ENCODE measurements at places on chromosomes 2 and 18.
A peak's percentile ranks its signal among the peaks of the same experiment; 100 is the strongest.

DNA sequence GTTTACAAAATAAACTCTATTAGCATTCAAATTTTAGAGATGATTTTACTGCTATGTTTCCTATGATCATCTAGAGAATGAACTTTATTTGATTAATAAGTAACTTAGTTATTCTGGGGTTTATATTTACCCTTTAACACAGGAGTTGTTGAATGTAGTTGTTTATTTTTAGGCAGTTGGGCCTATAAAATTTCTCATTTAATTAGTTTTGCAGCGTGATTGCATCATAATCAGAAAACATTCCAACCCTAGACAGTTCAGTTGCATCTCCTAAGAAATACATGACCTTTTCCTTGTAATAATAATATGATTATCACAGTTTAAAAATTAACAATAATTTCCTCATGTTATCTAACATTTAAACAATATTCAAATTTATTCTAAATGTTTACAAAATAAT lies 224.7 kb upstream of the CDH7 start:
- no peak for DNase-seq

DNA sequence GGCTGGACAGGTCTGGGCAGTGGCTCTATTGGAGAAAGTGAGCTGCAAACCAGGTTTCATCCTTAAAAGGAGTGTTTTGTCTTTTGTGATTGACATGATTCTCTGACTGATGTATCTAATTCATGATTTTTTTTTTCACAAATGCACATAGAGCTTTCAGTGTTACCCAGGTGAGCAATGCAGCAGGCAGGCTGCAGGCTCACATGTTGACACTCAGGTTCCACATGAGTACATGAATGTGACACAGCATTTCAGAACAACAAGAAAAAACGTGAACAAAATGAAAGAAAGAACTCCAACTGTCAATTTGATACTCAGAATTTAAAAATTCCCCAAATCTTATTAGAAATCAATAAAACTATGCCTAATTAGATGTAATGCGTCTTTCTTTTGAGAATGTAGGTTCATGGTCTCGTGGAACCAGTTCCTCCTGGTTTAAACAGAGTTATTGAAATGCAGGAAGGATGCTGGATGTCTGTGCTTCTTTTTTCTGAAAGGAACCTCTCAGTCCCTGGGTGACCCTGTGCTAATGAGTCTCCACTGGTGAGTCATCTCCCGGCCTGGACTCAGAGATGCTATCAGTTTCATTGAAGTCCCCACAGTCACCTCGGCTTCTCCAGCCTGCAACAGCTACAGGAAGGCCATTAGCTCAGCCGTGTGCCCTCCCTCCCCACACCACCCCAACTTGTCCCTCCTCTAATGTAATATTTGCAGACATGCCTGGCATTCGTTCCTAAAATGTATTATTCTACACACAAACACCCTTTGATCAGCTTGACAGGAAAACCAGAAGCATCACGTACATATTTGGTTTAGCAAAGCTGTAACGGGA lies 430.4 kb downstream of the LPIN1 start:
- no peak for DNase-seq

DNA sequence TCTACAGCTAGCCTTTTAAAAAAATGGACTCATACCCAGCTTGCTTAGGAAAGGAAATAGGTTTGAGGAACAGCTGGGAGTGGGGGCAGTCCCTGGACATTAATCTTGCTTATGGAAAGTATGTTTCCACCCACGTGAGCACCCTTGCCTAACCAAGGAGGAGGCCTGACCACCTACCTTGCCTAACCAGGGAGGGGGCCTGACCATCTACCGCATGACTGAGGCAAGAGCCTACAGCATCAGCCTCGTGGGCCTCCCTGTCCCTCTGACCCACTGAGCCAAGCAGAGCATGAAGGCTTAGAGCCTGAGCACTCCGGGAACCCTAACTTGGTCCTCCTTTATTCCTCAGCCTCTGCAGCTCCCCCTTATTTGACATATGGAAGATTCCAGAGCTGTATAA lies 20.2 kb downstream of the PRKAG3 start:
- DNase-seq: no peak

DNA sequence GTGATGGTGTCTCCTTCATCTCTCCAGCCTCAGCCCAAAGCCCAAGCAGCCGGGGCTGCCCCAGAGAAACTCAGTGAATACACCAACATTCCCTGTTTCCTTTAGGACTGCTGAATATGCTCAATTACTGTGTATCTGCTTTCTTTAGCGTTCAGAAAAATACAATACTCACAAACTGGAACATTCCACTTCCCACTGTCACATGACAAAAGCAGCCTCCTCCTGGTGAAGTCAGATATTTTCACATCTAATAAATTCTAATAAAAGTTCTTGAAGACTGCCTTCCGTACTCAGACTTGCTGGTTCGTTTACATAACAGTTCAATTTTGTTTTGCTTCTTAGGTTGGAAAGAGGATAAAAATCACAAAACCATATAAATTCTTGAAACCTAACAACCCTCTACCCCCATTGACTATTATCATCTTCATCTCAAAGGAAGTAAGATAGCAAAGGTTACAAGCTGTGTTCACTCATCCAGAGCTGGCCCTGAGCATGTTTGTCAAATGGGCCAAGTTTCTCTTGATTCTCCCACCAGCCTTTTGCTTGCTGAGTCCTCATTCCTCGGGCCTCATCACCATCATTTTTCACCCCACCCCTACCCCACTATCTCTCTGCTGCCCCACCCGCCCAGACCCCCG lies 190.8 kb upstream of the HNRNPA3 start:
- no peak for DNase-seq

DNA sequence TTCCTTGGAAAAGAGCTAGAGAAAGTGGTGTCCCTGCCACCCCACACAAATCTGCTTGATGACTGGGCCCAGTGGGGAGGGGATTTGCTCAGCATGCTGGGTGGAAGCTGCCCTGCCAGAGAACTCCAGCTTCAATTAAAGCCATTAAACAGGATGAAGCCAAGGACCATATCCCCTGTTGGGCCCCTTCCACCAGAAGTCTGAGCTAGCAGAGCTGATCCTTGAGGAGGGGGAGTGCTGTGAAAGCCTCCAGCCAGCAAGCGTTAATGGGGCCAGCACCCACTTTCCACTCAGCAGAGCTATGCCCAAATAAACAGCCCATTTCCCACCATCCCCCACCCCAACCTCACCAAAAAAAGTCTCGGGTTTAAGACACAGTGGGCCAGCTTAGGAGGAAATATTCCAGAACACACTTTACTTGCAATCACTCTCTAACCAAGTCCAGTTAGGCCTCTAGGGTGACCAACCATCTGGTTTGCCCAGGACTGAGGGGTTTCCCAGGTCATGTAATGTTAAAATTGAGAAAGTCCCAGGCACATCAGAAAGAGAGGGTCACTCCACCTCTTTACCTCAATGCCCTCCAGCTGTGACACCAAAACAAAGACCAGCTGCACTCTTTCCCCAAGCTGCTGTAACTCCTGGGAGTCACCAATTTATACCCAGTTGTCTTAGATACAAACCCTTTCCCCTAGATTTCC lies 132.3 kb downstream of the FOXI3 start:
- no peak for DNase-seq

- no peak for DNase-seq
Observed at GRCh38 chr2:216670266-216671080, 24.9 kb downstream of the IGFBP5 start.

DNA sequence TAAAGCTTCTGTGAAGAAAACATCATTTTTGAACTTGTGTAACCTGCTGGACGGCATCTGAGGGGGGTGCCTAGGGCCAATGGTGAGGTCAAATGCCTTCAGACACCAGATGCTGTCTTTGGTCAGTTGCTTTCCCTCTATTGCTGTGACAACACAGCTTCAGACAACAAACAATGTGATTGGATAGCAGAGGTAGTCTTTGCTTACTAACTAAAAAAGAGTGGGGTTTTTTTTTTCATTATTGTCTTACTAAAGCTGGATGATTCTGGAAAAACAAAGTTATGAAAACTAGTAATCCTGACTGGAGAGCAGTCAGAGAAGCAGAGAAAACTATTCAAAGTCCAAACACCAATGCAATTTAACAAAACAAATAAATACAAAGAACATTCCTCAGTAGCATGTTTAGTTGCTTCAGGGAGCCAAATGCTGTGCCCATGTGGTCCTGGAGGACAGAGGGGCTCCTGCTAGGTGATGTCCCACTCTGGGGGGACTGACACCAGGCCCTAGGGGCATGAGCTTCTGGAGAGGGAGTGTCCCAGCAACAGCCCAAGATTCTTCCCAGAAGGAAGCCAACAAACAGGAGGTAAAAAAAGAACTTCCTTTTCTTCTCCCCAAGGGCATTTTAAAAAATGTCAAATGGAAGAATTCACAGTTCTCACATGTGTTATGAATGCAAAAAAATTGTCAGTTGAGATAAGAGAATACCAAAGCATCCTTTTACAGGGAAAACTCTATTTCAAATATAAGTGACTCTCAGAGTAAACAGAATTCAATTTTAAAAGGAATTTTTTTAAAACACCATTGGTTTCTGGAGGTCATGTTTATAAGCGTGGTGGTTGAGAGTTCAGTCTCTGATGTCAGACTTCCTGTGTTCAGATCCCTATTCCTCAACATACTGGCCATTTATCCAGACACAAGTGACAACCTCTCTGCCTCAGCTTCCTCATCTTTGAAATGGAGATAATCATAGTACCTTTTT lies 181.1 kb upstream of the PGAP1 start:
- DNase-seq: no peak

GRCh38 chr2:120307482-120307881 lies 38.5 kb upstream of the INHBB start:
- no peak for DNase-seq

GRCh38 chr2:120968307-120969015 lies 232.8 kb downstream of the GLI2 start:
- DNase-seq: no peak

DNA sequence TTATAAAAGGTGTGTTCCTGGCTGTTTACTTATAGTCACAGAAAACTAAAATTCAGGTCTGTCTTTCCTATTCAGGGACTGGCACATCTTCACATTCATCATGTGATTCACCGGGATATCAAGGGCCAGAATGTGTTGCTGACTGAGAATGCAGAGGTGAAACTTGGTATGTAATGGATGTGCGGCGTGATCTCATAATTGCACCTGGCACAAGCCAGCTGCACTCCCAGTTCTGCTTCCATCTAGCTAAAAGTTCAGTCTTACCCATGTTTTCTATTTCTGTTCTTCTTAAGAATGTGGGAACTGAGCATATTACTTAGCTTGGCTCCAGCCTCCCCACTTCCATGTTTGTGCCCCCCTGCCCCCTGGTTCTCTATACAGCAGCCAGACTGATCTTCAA lies 131.9 kb downstream of the MAP4K4 start:
- DNase-seq: no peak

- DNase-seq: no peak
Observed at GRCh38 chr2:37911296-37911873, 13.7 kb upstream of the RMDN2 start.

DNA sequence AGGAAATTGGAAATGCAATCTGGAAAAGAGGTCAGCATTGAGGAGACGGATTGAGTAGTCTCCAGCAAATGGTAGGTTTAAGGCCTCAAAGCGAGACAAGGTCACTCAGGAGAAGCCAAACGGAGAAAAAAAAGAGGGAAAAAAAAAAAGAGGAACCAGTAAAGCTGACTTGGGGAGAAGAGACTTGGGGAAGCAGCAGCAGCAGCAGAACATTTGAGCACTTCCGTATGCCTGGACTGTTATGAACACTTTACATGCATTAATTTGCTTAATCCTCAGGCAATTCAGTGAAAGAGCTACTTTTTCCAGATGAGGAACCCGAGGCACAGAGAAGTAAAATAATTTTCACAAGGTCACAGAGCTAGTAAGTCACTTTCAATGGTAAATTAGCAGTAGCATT lies 81.3 kb downstream of the OSBPL6 start:
- DNase-seq: no peak

- DNase-seq: no peak
Observed at GRCh38 chr2:47299555-47299954, 103.4 kb upstream of the MSH2 start.

DNA sequence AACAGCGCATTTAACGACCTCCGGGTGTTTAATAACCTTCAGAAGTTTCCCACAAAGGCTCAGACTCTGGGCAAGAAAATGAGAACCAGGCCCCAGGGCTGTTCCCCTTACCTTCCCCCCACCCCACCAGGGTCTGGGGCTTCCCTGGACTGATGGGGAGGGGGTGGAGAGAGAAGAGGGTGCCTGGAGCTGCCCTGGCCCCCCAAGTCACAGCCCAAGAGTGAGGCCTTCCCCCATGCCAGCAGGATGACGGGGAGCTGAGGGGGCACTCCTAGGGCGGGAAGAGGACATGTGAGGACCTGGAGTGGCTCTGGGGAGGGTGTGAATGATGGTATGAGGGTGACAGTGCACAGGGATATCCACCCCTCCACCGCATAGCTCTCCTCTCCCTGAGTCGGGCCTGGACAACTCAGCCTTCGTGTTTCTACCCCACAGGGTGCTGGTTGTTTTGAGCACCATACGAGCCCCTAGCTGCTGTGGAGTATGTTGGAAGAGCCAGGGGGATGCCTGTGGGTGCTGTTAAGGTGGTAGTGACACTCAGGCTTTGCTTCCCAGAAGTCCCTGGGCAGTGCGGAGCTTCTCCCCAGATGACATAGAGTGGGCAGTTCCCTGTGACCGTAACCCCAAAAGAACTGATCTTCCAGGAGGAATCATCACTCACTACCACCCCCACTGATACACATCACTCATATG lies 3.9 kb downstream of the PKDCC start:
- no peak for DNase-seq

GRCh38 chr2:20538308-20539132 lies 91.6 kb downstream of the RHOB start:
- DNase-seq: peak; percentile 88

DNA sequence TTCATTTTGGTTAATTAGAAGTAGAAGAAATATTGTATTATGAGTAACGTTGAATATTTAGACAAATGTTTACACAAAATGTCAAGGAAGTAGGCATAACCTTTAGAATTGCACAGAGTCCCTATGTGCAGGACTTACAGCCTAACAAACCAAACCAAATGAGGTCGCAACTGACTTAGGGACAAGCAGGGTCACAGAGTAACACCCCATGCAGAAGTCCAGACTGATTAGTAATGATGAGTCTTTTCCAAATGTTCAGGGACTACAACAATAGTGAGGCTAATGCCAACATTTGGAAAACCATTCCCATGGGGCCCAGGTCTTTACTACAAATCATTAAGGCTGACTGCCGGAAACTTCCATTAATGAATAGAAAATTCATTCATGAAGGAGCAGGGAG lies 452.5 kb upstream of the CHAC2 start:
- DNase-seq: no peak

DNA sequence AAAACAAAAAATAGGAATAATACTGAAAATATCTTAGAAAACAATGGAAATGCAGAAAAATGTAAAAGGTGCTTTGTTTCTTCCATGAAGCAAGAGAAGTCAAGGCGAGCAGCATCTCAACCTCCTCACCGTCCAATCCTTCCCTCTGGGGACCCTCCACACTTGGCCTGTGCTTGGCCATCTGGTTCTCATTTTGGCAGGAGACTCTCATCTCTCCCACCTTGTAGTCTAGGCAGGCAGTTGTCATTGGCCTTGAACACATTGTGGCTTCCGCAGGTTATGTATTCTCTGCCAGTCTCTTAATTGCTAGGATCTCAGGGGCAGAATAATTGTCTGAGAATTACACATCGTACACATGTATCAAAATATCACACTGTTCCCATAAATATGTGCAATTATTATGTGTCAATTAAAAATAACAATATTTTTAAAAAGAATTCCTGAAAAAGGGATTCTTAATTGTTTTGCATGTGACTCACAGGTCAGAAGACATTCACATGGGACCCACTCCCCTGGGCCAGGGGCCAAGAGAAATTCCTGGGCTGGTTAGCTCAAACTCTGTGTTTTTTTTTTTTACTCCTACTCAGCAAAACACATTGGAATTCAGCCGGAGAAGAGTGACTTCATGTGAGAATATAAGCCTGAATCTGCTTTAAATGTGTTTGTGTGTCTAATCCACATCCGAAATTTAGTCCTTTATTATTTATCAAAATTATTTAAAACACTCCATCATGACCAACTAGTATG lies 14.0 kb upstream of the ANKRD62 start:
- peak; percentile 56 for DNase-seq

Data from NCI-H524 treated with DMSO at 0.1 percent for 48 hours (cell line).